Stimulated activated CD4-positive, alpha-beta T cell treated with anti-CD3 and anti-CD28 coated beads, TNF-alpha, amount 100 ng/mL, for 24 hours (primary cell): ENCODE measurements at places on chromosomes 11 and 22.

- no peak for DNase-seq
Measured at GRCh38 chr11:118046051-118046963, 30.6 kb upstream of the TMPRSS4 start.

- DNase-seq = peak; percentile 41
Measured at GRCh38 chr11:20363500-20364340, at the start of gene HTATIP2. Gene HTATIP2, plus strand, starts transcription at chr11:20363714. Its CDS starts 524 bp downstream, at chr11:20364238.

- no peak for DNase-seq
Measured at GRCh38 chr11:37948258-37948657, 1350.2 kb upstream of the RAG2 start.

GRCh38 chr22:25883482-25884033 lies 141.6 kb downstream of the MYO18B start:
- DNase-seq = no peak

GRCh38 chr11:1009991-1010390 lies 26.5 kb downstream of the MUC6 start:
- DNase-seq = no peak

GRCh38 chr11:131483877-131484276 lies 113.5 kb downstream of the NTM start:
- no peak for DNase-seq

DNA sequence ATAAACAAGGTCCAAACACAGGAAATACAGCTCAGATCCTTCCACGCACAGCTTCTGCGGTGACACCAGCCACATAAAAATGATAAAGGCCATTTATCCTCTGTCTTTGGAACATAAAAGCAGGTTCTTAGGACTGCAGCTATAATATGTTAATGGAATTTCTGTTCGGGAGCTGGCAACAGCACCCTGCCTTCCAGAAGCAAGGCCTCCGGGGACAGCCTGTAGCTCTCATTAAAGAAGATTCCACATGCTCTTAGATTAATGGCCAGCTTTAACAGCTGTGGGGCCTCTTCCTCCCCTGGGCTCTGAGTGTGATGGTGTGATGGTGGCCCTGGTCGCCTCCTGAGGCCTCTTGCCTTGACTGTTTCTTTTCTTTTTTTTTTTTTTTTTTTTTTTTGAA lies 137.3 kb downstream of the CACNA1I start:
- DNase-seq = no peak

GRCh38 chr11:97548280-97548679 lies 1158.5 kb downstream of the JRKL start:
- DNase-seq = no peak

- DNase-seq = no peak
Measured at GRCh38 chr11:80443177-80443576, 1002.3 kb upstream of the TENM4 start.

GRCh38 chr11:78380615-78381051 lies 37.0 kb downstream of the GAB2 start:
- DNase-seq = no peak

DNA sequence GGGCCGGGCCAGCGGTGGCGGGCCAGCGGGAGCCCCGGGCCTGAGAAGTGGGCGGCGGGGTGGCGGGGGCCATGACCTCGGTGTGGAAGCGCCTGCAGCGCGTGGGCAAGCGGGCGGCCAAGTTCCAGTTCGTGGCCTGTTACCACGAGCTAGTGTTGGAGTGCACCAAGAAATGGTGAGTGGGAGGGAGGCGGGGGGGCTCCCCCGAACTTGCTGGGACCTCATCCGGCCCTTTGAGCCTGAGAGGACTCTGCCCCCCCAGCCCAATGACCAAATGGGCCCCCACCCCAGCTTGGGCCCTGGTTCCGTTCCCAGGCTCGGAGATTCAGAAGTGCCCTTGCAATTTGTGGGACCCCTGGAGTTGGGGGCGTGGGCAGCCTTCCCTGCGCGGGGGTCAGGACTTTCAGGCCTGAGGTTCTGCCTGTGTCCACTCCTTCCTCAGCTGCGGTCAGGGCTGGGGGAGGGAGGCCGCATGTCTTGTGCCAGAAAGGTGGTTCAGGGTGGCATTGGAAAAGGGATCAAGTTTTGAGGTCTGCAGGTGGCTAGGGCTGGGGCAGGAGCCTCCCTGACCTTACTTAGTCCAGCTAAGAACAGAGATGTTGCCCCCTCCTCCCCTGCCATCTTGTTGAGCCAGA lies 496 bp downstream of the EHBP1L1 start:
- no peak for DNase-seq

GRCh38 chr22:27163162-27164137 lies 506.1 kb downstream of the MIAT start:
- no peak for DNase-seq

DNA sequence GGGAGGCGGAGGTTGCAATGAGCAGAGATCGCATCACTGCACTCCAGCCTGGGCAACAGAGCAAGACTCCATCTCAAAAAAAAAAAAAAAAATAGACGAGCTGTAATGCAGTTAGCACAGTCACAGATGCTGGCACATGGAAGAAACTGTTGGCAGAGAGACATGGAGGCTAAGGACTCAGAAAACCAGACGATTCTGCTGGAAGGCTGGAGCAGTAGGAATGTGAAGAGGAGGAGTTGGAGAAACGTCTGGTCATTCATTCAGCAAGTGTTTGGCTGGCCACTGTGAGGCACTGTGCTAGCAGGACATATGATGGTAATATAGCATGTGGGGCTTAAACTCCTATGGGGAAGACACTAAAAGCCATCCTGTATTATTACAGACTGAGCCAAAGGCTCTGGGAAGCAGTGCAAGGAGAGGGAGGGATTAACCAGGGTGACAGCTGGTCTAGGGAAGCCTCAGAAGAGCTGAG lies 5.0 kb downstream of the UQCR10 start:
- DNase-seq = no peak

- no peak for DNase-seq
Measured at GRCh38 chr11:77038825-77039326, 4.7 kb downstream of the B3GNT6 start.

DNA sequence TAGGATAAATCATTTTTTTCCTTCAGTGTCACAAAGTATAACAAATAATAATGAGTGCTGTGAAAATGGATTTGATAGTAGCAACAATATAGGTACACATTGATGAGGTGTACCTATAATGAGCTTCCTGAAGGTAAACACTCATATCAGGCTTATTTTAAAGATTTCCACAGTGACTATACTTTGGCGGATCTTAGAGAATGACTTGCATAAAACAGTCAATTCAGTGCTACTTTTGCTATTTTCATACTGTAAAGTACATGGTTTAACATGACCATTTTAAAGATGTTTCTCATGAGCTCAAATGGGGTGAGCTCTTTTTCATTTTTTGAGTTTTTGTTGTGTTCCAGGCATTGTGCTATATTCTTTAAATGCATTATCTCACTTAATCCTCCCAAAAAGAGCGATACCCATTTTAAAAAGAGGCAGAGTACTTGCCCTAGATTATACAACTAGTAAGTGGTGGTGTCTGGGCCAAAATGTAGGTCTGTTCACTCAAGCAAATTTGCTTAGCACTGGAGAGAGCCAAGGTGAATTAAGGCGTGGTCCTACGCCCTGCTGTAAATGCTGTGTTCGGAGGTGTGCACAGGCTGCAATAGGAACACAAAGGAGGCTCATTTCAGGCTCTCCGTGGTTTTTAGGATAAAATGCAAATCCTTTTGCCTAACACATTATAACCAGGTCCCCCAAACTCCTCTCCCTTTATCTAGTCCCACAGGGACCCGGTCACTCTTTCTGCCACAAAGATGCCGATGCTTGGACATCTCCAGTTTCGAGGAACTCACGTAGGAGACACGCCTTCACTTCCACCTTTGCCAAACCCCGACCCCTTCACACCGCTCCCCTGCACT lies 617 bp upstream of the ALKBH3 start:
- no peak for DNase-seq

DNA sequence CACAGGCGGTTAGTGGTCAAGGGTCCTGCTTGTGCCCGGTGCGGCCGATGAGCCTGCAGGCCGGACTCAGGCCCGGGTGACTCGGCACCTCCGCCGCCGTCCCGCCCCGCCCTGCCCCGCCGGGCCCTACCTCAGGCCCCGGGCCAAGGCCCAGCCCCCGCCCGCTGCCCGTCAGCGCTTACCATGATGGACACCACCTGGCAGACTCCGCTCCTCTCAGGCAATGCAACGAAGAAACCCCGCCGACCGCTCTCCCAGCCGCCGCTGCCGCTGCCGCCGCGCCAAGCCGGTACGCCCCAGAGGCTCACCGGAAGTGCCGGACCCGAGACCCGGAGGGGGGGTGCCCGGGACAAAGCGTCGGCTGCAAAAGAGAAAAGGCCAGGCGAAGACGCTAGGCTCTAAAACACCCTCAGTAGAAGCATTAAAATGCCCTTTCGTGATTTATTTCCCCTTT lies at the start of gene UFD1:
UFD1 (minus strand) TSS at position 293 of the 454 bp plus-strand sequence; CDS start at position 185, 108 bp downstream.
- peak; percentile 57 for DNase-seq

GRCh38 chr11:28139841-28140415 lies 31.7 kb downstream of the METTL15 start:
- DNase-seq = no peak

GRCh38 chr11:10208131-10208575 lies 85.9 kb downstream of the SBF2 start:
- no peak for DNase-seq

GRCh38 chr11:12175694-12176241 lies 65.4 kb downstream of the MICAL2 start:
- DNase-seq = no peak

DNA sequence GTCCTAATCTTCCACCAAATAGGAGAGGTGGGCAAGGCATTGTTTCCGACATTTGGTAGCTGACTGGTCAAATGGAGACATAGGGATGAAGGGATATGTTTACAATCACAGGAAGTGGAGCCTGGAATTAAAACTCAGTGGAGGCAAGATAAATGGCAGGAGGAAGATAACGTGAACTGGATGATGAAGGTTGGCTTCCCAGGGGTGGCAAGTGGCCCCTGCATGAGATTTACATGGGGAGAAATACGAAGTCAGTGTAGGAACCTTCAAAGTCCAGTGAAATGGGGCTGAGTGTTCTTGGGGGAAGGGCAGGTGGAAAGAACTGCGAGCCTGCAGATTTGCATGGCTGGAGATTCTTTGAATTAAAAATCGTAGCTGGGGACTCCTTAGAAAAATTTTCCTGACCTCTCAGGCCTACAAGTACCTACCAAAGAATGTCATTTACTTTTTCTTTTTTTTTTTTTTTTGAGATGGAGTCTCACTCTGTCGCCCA lies 724 bp upstream of the FOXRED2 start:
- no peak for DNase-seq

- no peak for DNase-seq
Measured at GRCh38 chr11:88404391-88404790, 66.9 kb upstream of the CTSC start.

- DNase-seq = no peak
Measured at GRCh38 chr22:40877488-40877887, 15.6 kb upstream of the DNAJB7 start.

DNA sequence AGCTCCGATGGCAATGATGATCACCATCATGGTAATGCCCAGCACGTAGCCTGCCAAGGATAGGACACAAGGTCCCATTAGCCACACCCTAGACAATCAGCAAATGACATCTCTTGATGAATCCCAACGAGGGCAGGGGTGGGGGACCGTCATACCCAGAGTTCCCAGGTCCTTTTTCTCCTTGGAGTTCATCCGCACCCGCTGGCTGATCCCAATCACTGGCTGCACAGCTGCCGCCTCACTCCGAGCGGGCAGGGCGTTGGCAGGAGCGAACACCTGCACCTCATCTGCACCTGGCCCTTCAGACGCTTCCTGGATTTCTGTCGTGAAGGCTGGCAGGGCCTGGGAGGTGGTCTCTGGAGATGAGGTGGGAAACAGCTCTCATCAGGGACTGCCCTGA lies 2.9 kb downstream of the PIK3IP1 start:
- DNase-seq = no peak

- no peak for DNase-seq
Measured at GRCh38 chr11:106121570-106122320, 44.3 kb downstream of the AASDHPPT start.

GRCh38 chr22:23828800-23829680 lies 9.8 kb downstream of the DERL3 start:
- DNase-seq = no peak

DNA sequence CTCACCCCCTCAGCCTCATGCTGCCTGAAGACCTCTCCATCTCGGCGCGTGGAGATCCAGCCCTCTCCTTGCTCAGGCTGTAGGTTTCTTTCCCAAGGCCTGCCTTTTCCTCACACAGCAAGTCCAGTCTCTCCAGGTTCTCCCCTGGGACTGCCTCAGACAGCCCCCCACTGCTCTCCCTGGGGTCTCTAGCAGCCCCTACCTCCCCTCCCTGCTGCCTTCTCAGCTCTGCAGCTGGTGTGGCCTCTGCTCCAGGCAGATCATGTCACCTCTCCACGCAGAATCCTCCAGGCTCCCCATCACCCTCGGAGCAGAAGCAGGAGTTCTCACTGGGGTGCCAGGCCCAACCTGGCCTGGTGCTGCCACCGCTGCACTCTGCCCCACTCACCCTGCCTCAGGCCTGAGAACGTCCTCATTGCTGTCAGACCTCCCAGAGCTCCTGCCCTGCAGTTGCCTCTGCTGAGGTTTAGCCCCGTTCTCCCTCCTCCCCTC lies 15.2 kb downstream of the SMARCB1 start:
- DNase-seq = no peak

GRCh38 chr11:94543695-94544645 lies at the start of gene FUT4:
Gene FUT4, plus strand, starts transcription at chr11:94543921. Its CDS starts 213 bp downstream, at chr11:94544134.
- peak; percentile 77 for DNase-seq

DNA sequence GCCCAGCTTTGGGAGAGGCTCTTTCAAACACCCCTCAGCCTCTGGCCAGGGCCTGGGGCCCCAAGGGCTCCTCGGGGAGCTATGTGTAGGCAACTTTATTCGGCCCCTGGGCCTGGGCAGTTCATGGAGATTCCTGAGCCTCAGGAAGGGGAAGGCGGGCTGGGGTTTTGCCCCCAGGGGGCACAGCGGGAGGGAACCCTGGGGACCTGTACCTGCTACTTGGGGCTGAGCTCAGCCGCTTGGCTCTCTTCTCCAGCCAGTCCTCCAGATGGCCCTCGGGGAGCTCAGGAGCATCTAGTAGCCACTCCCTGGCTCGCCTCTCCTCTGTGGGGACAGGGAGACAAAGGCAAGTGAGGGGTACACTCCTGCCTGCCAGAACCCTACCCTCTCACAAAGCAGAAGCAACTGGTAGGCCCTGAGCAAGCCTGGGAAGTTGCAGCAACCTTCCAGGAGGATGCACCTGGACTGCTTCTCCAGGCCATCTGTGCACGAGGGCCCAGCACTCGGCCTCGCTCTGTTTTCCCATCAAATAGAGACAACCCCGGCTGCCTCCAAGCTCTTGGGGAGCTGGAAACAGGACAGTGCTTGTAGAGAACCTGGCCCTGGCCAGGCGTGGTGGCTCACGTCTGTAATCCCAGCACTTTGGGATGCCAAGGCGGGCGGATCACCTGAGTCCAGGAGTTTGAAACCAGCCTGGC lies 18.5 kb downstream of the CABP7 start:
- no peak for DNase-seq

DNA sequence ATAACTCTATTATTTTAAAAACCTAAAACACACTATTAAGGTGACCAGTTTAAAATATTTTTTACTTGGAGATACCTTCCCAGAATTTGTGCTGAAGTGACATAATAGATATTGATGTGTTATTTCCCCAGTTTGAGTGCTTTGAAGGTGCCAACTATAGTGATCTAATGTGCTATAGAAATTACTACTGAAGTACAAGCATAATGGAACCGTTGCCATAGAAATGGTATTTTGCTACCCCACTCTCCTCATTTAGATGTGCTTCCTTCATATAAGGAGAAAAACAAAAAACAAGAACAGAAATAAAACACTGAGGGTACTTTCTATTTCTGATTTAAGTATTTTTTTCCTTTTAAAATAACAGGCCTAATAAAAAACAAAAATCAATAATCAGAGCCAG lies 19.2 kb downstream of the DDI1 start:
- no peak for DNase-seq
